ENCODE measurements at places on chromosomes 16 and 17. TPM values are rescaled to one million over a fixed set of nuclear protein-coding genes. Genes with fewer than 3 reads are reported as not detected.

GRCh38 chr17:58452738-58453137 lies 35.4 kb upstream of the RNF43 start:
- H3K36me3 ChIP-seq = no peaks in the 10 kb centered on the region
- DNase-seq = peak; percentile 10
- no peak overlapping the region for H3K4me3 ChIP-seq
- H3K27ac ChIP-seq = no peak overlapping the region

DNA sequence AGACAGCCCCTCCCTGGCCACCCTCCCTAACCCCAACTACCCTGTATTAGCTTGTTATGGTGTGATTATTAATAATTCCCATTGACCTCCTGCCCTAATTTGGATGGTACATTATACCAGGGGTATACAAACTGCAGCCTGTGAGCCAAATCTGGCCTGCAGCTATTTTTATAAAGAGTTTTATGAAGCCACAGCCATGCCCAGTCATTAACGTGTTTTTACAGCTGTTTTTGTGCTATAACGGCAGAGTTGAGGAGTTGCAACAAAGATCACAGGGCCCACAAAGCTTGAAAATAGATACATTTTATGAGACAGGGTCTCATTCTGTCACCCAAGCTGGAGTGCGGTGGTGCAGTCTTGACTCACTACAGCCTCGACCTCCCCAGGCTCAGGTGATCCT lies 6.0 kb downstream of the METTL22 start:
- no peak overlapping the region for H3K27ac ChIP-seq
- no peaks in the 10 kb centered on the region for H3K27me3 ChIP-seq
- peaks cover 59% of the 10 kb centered on the region for H3K36me3 ChIP-seq

- peaks cover 2% of the 10 kb centered on the region for H3K27me3 ChIP-seq
- peak; percentile 62 for DNase-seq
Observed at GRCh38 chr16:53509906-53510703, 7.1 kb upstream of the AKTIP start.

- H3K4me1 ChIP-seq = no peaks in the 10 kb centered on the region
- no peak overlapping the region for H3K4me3 ChIP-seq
- no peak overlapping the region for H3K27ac ChIP-seq
- H3K36me3 ChIP-seq = no peaks in the 10 kb centered on the region
- no peak for DNase-seq
- H3K27me3 ChIP-seq = no peaks in the 10 kb centered on the region
Observed at GRCh38 chr17:79466562-79467350, 144.1 kb downstream of the RBFOX3 start.

The KREMEN2 gene
- not detected for total RNA-seq

The KRT31 gene
- total RNA-seq = not detected

DNA sequence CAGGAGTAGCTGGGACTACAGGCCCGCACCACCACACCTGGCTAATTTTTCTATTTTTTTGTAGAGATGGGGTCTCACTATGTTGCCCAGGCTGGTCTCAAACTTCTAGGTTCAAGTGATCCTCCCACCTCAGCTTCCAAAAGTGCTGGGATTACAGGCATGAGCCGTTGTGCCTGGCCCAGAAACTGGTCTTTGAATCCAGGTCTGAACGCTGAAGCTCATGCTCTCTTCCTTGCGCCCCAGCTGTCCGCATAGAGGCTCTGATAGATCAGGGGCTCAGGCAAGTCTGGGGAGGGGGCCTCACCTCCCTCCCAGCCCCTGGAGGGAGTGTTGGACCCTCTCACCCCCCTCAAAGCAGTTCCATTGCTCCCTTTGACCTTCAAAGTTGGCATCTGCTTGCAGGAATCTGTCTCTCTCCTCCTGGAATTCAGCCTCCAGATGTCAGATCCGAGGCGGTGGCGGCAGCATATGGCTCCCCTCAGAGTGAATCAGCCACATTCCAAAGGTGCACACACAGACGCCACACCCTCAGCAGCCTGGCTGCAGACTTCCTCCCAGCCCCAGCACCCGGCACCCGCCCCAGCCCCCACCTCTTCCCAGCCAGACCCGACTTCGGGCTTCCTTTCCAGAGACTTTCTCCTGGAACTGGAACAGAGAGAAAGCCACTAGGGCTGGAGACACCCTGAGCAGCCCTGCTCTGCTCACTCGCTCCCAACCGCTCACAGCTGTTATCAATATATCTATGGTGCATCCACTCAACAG lies 16.9 kb upstream of the GLIS2 start:
- peaks cover 19% of the 10 kb centered on the region for H3K4me1 ChIP-seq
- peak overlapping the region; percentile 96 for H3K27ac ChIP-seq
- peak; percentile 94 for DNase-seq
- no peak overlapping the region for H3K4me3 ChIP-seq

The TP53TG3F gene
- not detected for total RNA-seq

The LRRC37A gene
- 0.56 TPM for total RNA-seq

GRCh38 chr16:55530316-55530856 lies 21.5 kb downstream of the LPCAT2 start:
- H3K27me3 ChIP-seq = no peaks in the 10 kb centered on the region
- no peaks in the 10 kb centered on the region for H3K4me1 ChIP-seq
- H3K36me3 ChIP-seq = no peaks in the 10 kb centered on the region
- no peak for DNase-seq
- no peak overlapping the region for H3K27ac ChIP-seq

The PPY gene
- not detected for total RNA-seq

DNA sequence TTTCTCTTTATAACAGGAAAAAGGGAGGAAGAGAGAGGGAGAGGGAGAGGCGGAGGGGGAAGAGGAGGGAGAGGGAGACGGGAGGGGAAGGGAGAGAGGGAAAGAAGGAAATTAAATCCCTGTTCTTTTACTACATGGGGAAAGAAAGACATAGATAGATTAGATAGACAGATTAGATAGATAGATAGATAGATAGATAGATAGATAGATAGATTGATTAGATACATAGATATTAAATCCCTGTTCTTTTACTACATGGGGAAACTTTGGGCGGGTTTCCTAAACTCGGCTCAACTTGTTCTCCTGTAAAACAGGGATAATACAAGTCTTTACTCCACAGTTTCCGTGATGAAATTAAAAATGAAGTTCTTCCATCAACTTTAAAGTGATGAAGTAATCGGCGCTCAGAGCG lies 661 bp downstream of the RFWD3 start:
- H3K27me3 ChIP-seq = no peaks in the 10 kb centered on the region
- H3K4me1 ChIP-seq = no peaks in the 10 kb centered on the region
- H3K27ac ChIP-seq = peak overlapping the region; percentile 70

DNA sequence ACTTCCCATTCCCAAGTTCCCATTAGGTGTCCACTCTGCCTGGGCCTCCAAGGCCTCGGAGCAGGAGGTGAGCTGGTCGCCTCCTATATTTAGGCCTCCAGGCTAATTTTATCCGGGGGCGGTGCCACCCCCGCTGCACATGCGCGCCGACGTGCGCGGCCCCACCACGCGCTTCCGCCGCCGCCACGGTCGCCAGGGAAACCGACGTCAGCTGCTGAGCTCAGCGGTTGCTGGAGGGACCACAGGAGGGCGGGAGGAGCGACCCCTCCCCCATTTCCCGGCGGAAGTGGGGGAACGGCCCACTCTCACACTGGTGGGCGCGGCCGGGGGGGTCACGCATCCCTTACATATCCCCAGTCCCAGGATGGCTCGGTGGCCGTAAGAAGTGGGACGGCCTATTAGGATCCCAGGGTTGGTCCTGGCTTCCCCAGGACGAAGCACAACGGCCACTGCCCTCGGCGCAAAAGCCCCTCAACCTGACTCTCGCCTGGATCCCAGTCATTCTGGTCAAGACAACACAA lies 1.0 kb downstream of the PER1 start:
- H3K4me1 ChIP-seq = peaks cover 21% of the 10 kb centered on the region
- DNase-seq = peak; percentile 90
- H3K36me3 ChIP-seq = peaks cover 32% of the 10 kb centered on the region
- peak overlapping the region; percentile 59 for H3K4me3 ChIP-seq
- H3K27me3 ChIP-seq = no peaks in the 10 kb centered on the region

DNA sequence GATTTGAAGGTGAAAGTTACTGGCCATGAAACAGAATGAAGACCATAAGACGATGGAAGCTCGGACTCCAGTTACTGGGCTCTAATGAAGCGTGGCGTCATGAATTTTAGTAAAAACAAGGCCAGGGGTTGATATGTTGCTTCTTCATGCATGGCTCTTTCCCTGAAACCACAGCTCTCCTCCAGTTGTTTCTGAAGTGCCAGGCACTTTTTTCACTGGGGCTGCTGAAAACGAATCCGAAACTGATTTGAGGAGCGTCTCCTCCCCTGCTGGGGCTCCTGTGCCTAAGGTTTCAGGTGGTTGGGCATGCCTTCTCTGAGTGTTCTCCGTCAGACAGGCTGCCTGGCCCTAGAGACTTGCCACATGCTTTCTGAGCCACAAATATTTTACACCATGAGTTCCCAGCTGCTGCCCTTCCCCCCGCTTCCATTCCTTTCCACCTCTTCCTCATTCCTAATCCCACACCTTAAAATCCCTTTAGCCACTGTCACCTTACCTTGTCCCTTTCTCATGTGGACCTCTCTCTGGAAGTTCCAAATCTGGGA lies 3.7 kb upstream of the MYL4 start:
- H3K36me3 ChIP-seq = no peaks in the 10 kb centered on the region
- peak; percentile 68 for DNase-seq
- peaks cover 24% of the 10 kb centered on the region for H3K4me1 ChIP-seq
- peak overlapping the region; percentile 32 for H3K27ac ChIP-seq
- no peaks in the 10 kb centered on the region for H3K27me3 ChIP-seq
- no peak overlapping the region for H3K4me3 ChIP-seq

The EPOP gene
- 0.36 TPM for total RNA-seq

The ATP2C2 gene
- total RNA-seq = not detected

DNA sequence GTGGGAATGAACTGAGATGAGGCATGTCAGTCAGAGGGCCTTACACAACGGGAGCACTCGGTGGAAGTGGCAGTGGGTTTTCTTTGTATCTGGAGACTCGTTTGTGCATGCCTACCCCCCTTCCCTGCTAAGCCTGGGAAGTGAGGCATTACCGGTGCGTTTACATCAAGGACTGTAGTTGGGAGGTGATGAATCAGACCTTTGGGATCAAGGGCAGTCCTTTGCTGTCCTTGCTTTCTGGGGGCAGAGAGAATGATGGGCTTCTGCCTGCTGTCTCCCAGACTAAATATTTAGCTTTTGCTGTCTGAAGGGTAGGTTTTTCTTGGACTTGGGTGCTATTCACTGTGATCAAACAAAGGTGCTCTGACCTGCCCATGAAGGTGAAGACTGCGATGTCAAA lies 83.0 kb downstream of the WWP2 start:
- no peak overlapping the region for H3K4me3 ChIP-seq
- no peaks in the 10 kb centered on the region for H3K27me3 ChIP-seq
- peaks cover 3% of the 10 kb centered on the region for H3K36me3 ChIP-seq
- DNase-seq = peak; percentile 45

DNA sequence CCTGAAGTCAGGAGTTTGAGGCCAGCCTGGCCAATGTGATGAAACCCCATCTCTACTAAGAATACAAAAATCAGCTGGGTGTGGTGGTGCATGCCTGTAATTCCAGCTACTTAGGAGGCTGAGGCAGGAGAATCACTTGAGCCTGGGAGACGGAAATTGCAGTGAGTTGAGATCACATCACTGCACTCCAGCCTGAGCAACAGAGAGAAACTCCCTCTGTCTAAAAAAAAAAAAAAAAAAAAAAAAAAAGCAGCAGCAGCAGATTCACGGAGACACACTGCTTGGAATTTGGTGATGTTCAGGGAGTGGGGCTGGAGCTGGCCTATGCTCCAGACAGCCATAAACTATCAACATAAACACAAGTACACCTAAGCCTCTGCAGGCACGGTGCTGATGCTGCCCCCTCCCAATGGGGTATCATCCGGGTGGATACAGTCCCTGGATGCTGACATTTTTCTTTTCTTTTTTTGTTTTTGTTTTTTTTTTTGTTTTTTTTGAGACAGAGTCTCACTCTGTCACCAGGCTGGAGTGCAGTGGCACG lies 39.6 kb upstream of the RHOT1 start:
- no peak overlapping the region for H3K4me3 ChIP-seq
- no peaks in the 10 kb centered on the region for H3K4me1 ChIP-seq
- peak; percentile 26 for DNase-seq
- H3K27me3 ChIP-seq = peaks cover 4% of the 10 kb centered on the region
- no peaks in the 10 kb centered on the region for H3K36me3 ChIP-seq

GRCh38 chr17:83179811-83180210 lies 100.4 kb downstream of the METRNL start:
- no peak overlapping the region for H3K27ac ChIP-seq
- no peaks in the 10 kb centered on the region for H3K36me3 ChIP-seq
- DNase-seq = no peak
- H3K4me3 ChIP-seq = no peak overlapping the region

DNA sequence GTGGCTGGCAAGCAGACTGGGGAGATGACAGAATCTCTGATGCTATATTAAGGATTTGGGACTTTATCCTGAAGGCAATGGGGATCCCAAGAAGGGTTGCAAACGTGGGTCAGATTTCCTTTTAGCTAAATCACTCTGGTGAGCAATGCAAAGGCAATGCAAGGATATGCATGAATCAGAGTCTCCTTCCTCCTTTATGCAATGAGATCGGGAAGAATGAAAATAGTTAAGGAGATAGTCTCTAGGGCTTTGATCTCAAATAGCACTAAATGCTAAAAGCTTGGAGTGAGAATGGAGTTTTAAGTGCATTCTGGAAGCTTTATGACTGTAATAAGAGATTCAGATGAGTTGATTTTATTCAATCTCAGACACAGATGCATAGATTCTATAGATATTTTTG lies 27.2 kb upstream of the SHISA9 start:
- H3K27me3 ChIP-seq = no peaks in the 10 kb centered on the region
- H3K4me1 ChIP-seq = no peaks in the 10 kb centered on the region
- H3K27ac ChIP-seq = no peak overlapping the region
- no peak overlapping the region for H3K4me3 ChIP-seq
- DNase-seq = peak; percentile 2

The SDK2 gene
- under 0.01 TPM for total RNA-seq

- H3K27ac ChIP-seq = no peak overlapping the region
- peaks cover 3% of the 10 kb centered on the region for H3K4me1 ChIP-seq
- H3K4me3 ChIP-seq = peak overlapping the region; percentile 53
- no peaks in the 10 kb centered on the region for H3K36me3 ChIP-seq
Observed at GRCh38 chr17:44775136-44775837, 16.5 kb downstream of the ADAM11 start.

DNA sequence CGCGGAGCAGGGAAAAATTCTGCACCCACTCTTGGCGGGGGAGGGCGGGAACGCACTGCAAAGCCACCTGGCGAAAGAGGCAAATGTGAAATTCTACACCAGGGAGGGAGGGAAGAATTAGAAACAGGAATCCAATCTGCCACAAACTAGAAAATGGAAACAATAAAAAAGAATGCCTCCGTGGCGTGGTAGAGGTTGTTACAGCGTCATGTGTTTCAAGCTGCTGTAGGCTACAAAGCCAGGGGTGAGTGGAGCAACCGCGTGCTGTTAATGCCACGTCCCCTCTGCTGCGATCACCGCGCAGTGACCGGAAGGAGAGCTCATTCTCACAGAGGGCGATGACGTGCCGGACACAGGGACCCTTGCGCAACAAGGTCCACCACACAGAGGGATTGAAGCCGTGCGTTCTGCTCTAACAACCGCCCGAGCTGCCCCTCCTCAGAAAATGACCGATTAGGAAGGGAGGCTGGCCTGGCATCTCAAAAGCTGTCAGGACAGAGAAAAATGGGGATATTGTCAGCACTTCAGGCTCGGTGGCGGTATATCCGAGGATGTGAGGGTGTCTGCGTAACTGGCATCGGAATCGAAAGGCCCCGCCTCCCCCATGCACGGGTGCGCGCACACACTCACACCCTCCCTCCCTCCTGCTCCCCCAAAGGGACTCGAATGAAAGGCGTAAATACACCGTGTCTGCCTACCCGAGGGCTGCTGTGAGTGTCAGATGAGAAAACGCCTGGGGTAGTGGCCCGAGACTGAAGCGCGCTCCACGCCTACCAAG lies 70.8 kb upstream of the TNRC6C start:
- peaks cover 55% of the 10 kb centered on the region for H3K27me3 ChIP-seq
- peak overlapping the region; percentile 45 for H3K4me3 ChIP-seq
- H3K4me1 ChIP-seq = no peaks in the 10 kb centered on the region
- no peak overlapping the region for H3K27ac ChIP-seq
